MCF 10A (cell line): ENCODE measurements at places on chromosomes 5 and 9.

- peaks cover 26% of the 10 kb centered on the region for H3K4me1 ChIP-seq
- H3K27ac ChIP-seq: no peak overlapping the region
- DNase-seq: no peak
These were observed 255.4 kb downstream of the GOLPH3 start for GRCh38 chr5:31918739-31919138.

DNA sequence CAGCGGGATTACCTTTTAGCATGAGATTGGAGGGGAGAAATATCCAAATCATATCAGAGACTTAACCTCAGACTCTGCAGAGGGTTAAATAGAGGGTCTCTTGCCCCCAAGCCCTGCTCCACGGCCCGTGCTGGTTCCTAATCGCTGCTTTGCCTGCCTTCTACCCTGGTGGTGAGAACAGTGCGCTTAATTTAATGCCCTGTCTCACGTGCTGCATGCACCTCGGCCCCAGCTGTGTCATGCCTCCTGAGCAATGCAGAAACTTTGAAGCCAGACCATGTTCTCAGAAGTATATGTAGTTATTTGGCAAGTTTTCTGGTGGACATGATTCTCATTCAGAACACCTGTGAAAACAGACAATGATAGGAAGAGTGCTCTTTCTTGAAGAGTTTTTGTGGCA lies 1.4 kb downstream of the OTULIN start:
- no peaks in the 10 kb centered on the region for H3K27me3 ChIP-seq
- peaks cover 18% of the 10 kb centered on the region for H3K36me3 ChIP-seq
- H3K4me3 ChIP-seq: peak overlapping the region; percentile 97
- peak overlapping the region; percentile 97 for H3K27ac ChIP-seq

- H3K27ac ChIP-seq: no peak overlapping the region
- H3K4me1 ChIP-seq: peaks cover 33% of the 10 kb centered on the region
- H3K36me3 ChIP-seq: no peaks in the 10 kb centered on the region
- peak; percentile 83 for DNase-seq
- no peak overlapping the region for H3K4me3 ChIP-seq
- H3K27me3 ChIP-seq: no peaks in the 10 kb centered on the region
These were observed 5.0 kb upstream of the PTGER4 start for GRCh38 chr5:40674661-40675235.

- no peaks in the 10 kb centered on the region for H3K36me3 ChIP-seq
- no peaks in the 10 kb centered on the region for H3K27me3 ChIP-seq
- H3K4me1 ChIP-seq: peaks cover 6% of the 10 kb centered on the region
- H3K4me3 ChIP-seq: no peak overlapping the region
- peak; percentile 47 for DNase-seq
- no peak overlapping the region for H3K27ac ChIP-seq
These were observed 184.9 kb upstream of the SLC12A2 start for GRCh38 chr5:127898551-127899213.

- no peaks in the 10 kb centered on the region for H3K4me1 ChIP-seq
- no peak for DNase-seq
- no peak overlapping the region for H3K27ac ChIP-seq
- H3K36me3 ChIP-seq: no peaks in the 10 kb centered on the region
- H3K27me3 ChIP-seq: no peaks in the 10 kb centered on the region
These were observed 193.8 kb upstream of the TRIM32 start for GRCh38 chr9:116493183-116493860.
